Endodermal cell (in vitro differentiated cells): ENCODE measurements at places on chromosomes 3 and 15. TPM values are rescaled to one million over a fixed set of nuclear protein-coding genes. Genes with fewer than 3 reads are reported as not detected.

STARD9 gene
- total RNA-seq, result 2.0 and 2.9 TPM in 2 replicates

SERPINI1 gene
- total RNA-seq, result 21.2 to 29.9 TPM (median 28.9 TPM) in 3 replicates

STAC gene
- total RNA-seq, result 0.59 to 0.80 TPM (median 0.61 TPM) in 3 replicates

WDR93 gene
- total RNA-seq, result 0.16 and 0.64 TPM in 2 replicates

SPRED1 gene
- 45.3 and 50.8 TPM in 2 replicates for total RNA-seq

STT3B gene
- total RNA-seq, result 192 and 199 TPM in 2 replicates

ANKDD1A gene
- total RNA-seq, result 20.7 to 50.0 TPM (median 22.5 TPM) in 3 replicates

DNA sequence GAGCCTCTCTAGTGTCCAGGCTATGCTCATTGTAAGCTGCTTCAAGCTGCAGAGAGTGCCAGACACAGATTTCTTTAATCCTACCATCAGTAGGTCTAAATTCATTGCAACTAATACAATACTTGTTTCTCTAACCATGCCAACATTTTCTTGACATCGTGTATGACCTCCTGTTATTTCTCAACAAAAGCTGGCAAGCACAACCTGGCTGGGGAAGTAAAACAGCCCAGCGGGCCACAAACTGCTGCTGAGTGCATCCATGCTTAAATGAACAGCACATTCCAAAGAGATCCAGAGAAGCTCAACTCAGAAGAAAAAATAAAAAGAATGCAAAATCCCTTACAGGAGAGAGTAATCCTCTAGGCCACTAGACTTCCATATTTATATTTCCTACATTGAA lies 36.5 kb downstream of the GMNC start:
- H3K4me3 ChIP-seq, result no peak overlapping the region
- H3K27me3 ChIP-seq, result no peaks in the 10 kb centered on the region

GRCh38 chr3:123105201-123106189 lies 38.7 kb downstream of the PDIA5 start:
- DNase-seq, result no peak
- peaks cover 92% of the 10 kb centered on the region for H3K36me3 ChIP-seq
- no peaks in the 10 kb centered on the region for H3K27me3 ChIP-seq

DNA sequence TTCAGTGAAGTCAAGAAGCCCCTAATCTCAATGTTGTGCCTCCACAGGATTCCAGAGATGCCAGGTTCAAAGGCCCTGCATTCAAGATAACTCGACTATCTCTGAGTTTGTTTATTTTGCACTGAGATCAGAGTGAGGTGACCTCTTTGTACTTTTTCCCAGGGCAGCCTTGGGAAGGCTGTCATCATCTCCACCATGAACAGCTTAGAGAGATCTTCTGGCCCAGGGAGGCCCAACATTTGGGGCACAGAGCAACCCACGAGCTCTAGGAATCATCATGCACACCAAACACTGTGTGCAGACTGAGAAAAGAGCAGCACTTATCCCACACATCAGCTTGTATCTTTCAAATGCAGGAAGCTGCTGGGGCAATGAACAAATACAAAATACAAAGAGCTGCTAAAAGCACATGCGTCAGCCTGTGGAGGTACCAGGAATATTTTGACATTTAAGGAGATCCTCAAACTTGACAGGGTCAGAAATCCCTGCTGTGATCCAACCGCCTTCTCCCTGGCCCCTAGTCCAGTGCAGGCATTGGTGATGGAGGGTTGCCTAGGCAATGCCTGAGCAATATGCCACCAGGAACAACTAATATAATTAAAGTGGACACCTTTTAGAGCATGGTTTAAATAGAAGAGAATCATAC lies 33.6 kb downstream of the TRIM42 start:
- H3K4me3 ChIP-seq, result no peak overlapping the region
- DNase-seq, result no peak
- no peaks in the 10 kb centered on the region for H3K36me3 ChIP-seq
- no peaks in the 10 kb centered on the region for H3K27me3 ChIP-seq
- H3K4me1 ChIP-seq, result peaks cover 6% of the 10 kb centered on the region
- peak overlapping the region; percentile 56 for H3K27ac ChIP-seq

DNA sequence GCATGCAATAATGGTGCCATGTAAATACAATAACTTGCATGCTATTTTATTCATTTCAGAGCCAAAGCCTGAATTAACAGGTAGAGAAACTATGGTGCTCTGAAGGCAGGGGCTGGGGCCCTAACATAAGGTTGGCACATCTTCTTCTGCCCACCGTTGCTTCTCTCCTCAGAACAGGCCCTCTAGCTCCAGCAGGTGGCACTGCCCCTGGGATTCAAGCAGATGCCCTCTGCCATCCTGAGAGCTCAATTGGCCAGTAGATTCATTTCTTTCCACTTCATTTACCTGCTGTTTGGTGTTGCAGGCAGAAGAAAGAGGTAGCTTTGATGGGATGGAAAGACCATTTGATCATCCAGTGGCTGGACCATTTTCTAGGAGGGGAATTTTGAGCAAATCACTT lies 130.5 kb downstream of the FOXB1 start:
- peaks cover 4% of the 10 kb centered on the region for H3K27me3 ChIP-seq
- no peak overlapping the region for H3K27ac ChIP-seq
- no peak for DNase-seq
- H3K4me1 ChIP-seq, result no peaks in the 10 kb centered on the region
- H3K36me3 ChIP-seq, result no peaks in the 10 kb centered on the region

- no peak overlapping the region for H3K27ac ChIP-seq
- H3K36me3 ChIP-seq, result no peaks in the 10 kb centered on the region
- peaks cover 4% of the 10 kb centered on the region for H3K4me1 ChIP-seq
- no peak for DNase-seq
- no peak overlapping the region for H3K4me3 ChIP-seq
- no peaks in the 10 kb centered on the region for H3K27me3 ChIP-seq
Measured at GRCh38 chr3:154384479-154384878, 45.5 kb downstream of the GPR149 start.

- DNase-seq, result peak; percentile 74
- H3K36me3 ChIP-seq, result no peaks in the 10 kb centered on the region
- peaks cover 43% of the 10 kb centered on the region for H3K27me3 ChIP-seq
- peak overlapping the region; percentile 26 for H3K4me3 ChIP-seq
- H3K4me1 ChIP-seq, result peaks cover 5% of the 10 kb centered on the region
Measured at GRCh38 chr15:67033571-67034044, 31.8 kb upstream of the SMAD3 start.

- no peaks in the 10 kb centered on the region for H3K27me3 ChIP-seq
- no peaks in the 10 kb centered on the region for H3K36me3 ChIP-seq
- H3K27ac ChIP-seq, result no peak overlapping the region
- H3K4me1 ChIP-seq, result no peaks in the 10 kb centered on the region
Measured at GRCh38 chr15:83398626-83399025, 48.5 kb upstream of the SH3GL3 start.

GRCh38 chr3:170144437-170144843 lies 37.1 kb downstream of the PHC3 start:
- DNase-seq, result no peak
- peaks cover 25% of the 10 kb centered on the region for H3K36me3 ChIP-seq
- no peak overlapping the region for H3K4me3 ChIP-seq
- H3K27ac ChIP-seq, result no peak overlapping the region
- no peaks in the 10 kb centered on the region for H3K27me3 ChIP-seq

GRCh38 chr3:170207717-170208116 lies 14.5 kb upstream of the PRKCI start:
- no peak overlapping the region for H3K27ac ChIP-seq
- no peak overlapping the region for H3K4me3 ChIP-seq
- no peaks in the 10 kb centered on the region for H3K36me3 ChIP-seq
- DNase-seq, result no peak
- no peaks in the 10 kb centered on the region for H3K27me3 ChIP-seq

GRCh38 chr3:58023531-58023930 lies 15.3 kb downstream of the FLNB start:
- peaks cover 57% of the 10 kb centered on the region for H3K36me3 ChIP-seq
- no peaks in the 10 kb centered on the region for H3K27me3 ChIP-seq
- H3K4me3 ChIP-seq, result no peak overlapping the region
- H3K27ac ChIP-seq, result no peak overlapping the region
- peaks cover 26% of the 10 kb centered on the region for H3K4me1 ChIP-seq

GRCh38 chr3:30693470-30694120 lies 87.2 kb downstream of the TGFBR2 start:
- H3K36me3 ChIP-seq, result peaks cover 46% of the 10 kb centered on the region
- DNase-seq, result peak; percentile 71
- no peak overlapping the region for H3K27ac ChIP-seq
- peaks cover 5% of the 10 kb centered on the region for H3K4me1 ChIP-seq

DNA sequence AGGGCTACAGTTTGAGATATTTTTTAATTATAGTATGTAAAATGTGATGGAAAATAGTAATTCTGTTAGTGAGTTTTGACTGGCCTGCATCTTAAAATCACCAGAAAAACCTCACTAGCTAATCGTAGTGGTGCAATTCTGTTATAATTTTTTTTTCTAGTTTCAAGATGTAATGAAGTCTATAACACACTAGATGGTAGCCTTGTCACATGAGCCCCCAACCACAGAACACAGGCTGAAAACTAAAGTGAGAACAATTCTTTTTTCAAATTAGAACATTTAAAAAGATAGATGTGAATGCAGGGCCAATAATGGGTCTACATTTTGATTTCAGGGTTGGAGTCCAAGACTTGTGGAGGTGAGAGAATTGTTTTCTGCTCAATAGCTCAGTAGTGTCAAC lies 83.3 kb upstream of the KCNH8 start:
- no peak overlapping the region for H3K4me3 ChIP-seq
- H3K36me3 ChIP-seq, result no peaks in the 10 kb centered on the region
- H3K27me3 ChIP-seq, result no peaks in the 10 kb centered on the region
- no peaks in the 10 kb centered on the region for H3K4me1 ChIP-seq

GRCh38 chr3:117366574-117366973 lies 657.0 kb downstream of the TUSC7 start:
- H3K4me3 ChIP-seq, result no peak overlapping the region
- H3K36me3 ChIP-seq, result no peaks in the 10 kb centered on the region
- no peaks in the 10 kb centered on the region for H3K27me3 ChIP-seq
- no peak for DNase-seq
- H3K27ac ChIP-seq, result no peak overlapping the region
- H3K4me1 ChIP-seq, result peaks cover 14% of the 10 kb centered on the region

DNA sequence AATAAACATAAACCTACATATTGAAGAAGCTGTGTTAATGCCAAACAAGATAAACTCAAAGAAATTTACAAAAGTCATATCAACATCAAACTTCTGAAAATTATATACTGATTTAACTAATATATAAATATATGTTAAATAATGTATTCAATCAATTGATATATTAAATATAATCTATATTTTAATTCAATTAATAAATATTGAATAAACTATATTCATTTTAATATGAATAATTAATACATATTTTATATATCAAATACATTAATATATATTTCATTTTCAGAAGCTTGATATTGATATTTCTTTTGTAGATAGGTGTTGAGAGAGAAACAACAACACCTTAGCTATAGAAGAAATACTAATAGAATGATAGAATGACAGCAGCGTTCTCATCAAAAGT lies 768.1 kb downstream of the MECOM start:
- H3K4me3 ChIP-seq, result no peak overlapping the region
- H3K36me3 ChIP-seq, result no peaks in the 10 kb centered on the region
- no peak overlapping the region for H3K27ac ChIP-seq
- DNase-seq, result no peak
- H3K27me3 ChIP-seq, result no peaks in the 10 kb centered on the region

GRCh38 chr15:80176443-80176842 lies 23.6 kb downstream of the FAH start:
- no peaks in the 10 kb centered on the region for H3K36me3 ChIP-seq
- H3K27ac ChIP-seq, result no peak overlapping the region
- no peaks in the 10 kb centered on the region for H3K4me1 ChIP-seq
- H3K27me3 ChIP-seq, result no peaks in the 10 kb centered on the region

GRCh38 chr3:48130321-48130904 lies 57.8 kb downstream of the CDC25A start:
- peak overlapping the region; percentile 49 for H3K27ac ChIP-seq
- H3K4me3 ChIP-seq, result no peak overlapping the region
- no peaks in the 10 kb centered on the region for H3K27me3 ChIP-seq
- peaks cover 7% of the 10 kb centered on the region for H3K4me1 ChIP-seq
- H3K36me3 ChIP-seq, result no peaks in the 10 kb centered on the region
